Gastroesophageal sphincter (tissue), 4 donors: ENCODE measurements at places on chromosomes 5 and 9. TPM values are rescaled to one million over a fixed set of nuclear protein-coding genes. Genes with fewer than 3 reads are reported as not detected.

MRPS27 gene
- total RNA-seq, result 53.2 TPM

GPR151 gene
- not detected for total RNA-seq

B4GALT1 gene
- total RNA-seq, result 32.7 TPM

PCDHGA8 gene
- total RNA-seq, result 6.8 TPM

TSLP gene
- total RNA-seq, result 3.6 TPM

TMEFF1 gene
- not detected for total RNA-seq

SPINK7 gene
- not detected for total RNA-seq

C9orf57 gene
- not detected for total RNA-seq

WDR70 gene
- total RNA-seq, result 24.3 TPM

IFNW1 gene
- total RNA-seq, result not detected

ACTBL2 gene
- 0.13 TPM for total RNA-seq

ALDH1A1 gene
- 49.2 TPM for total RNA-seq

LECT2 gene
- total RNA-seq, result not detected

TMEM171 gene
- not detected for total RNA-seq

ARL14EPL gene
- not detected for total RNA-seq

SHROOM1 gene
- 6.4 TPM for total RNA-seq

MARCHF3 gene
- total RNA-seq, result 1.5 TPM

PFN3 gene
- not detected for total RNA-seq

SLC6A3 gene
- total RNA-seq, result not detected

DOCK8 gene
- 27.6 TPM for total RNA-seq

SLC34A1 gene
- total RNA-seq, result not detected

GALNT12 gene
- 15.5 TPM for total RNA-seq

PPIP5K2 gene
- total RNA-seq, result 19.8 TPM

CORO2A gene
- 4.8 TPM for total RNA-seq

FOXD4L5 gene
- total RNA-seq, result not detected

FGFR4 gene
- 5.8 TPM for total RNA-seq

MAMDC2 gene
- 96.5 TPM for total RNA-seq

NIPBL gene
- 45.4 TPM for total RNA-seq

ARHGAP26 gene
- 39.4 TPM for total RNA-seq

GARIN3 gene
- total RNA-seq, result not detected

PLAC8L1 gene
- not detected for total RNA-seq

SARDH gene
- 0.62 TPM for total RNA-seq

OR13C3 gene
- total RNA-seq, result not detected

PCDHB2 gene
- total RNA-seq, result 3.0 TPM

DMRTA1 gene
- 4.6 TPM for total RNA-seq

SOX30 gene
- 0.16 TPM for total RNA-seq
